ENCODE measurements at places on chromosomes 13 and 19.

GRCh38 chr19:44890366-44891015, 563 bp upstream of the TOMM40 start:
- DNase-seq: peak; percentile 100
- H3K4me3 ChIP-seq: peak overlapping the region; percentile 39
- H3K36me3 ChIP-seq: peaks cover 11% of the 10 kb centered on the region
- H3K4me1 ChIP-seq: peaks cover 9% of the 10 kb centered on the region
- H3K27me3 ChIP-seq: no peaks in the 10 kb centered on the region

DNA sequence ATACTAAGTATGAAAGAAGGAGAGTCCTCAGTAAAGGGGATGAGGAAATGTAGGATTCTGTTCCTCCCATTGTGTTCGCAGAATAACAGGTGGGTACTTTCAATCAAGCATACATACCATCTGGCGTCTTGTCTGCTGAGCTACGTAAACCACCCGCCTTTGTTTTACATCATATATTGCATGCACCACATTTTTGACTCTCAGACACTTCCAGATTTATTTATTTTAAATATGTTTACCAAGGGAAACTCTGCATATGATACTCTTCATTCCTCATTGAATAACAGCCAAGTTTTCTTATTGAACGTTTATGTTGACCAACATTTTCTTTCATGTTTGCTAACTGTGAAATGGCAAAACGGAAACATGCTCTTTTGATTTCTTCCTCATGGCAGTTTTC, 174.1 kb downstream of the FGF14 start:
- no peaks in the 10 kb centered on the region for H3K36me3 ChIP-seq
- no peak for DNase-seq
- no peak overlapping the region for H3K27ac ChIP-seq
- no peaks in the 10 kb centered on the region for H3K27me3 ChIP-seq
- H3K4me3 ChIP-seq: no peak overlapping the region
- H3K4me1 ChIP-seq: no peaks in the 10 kb centered on the region

- H3K27ac ChIP-seq: no peak overlapping the region
- no peaks in the 10 kb centered on the region for H3K27me3 ChIP-seq
- no peaks in the 10 kb centered on the region for H3K36me3 ChIP-seq
- H3K4me3 ChIP-seq: no peak overlapping the region
- DNase-seq: no peak
Measured at GRCh38 chr13:34419755-34420154, 522.3 kb upstream of the NBEA start.

DNA sequence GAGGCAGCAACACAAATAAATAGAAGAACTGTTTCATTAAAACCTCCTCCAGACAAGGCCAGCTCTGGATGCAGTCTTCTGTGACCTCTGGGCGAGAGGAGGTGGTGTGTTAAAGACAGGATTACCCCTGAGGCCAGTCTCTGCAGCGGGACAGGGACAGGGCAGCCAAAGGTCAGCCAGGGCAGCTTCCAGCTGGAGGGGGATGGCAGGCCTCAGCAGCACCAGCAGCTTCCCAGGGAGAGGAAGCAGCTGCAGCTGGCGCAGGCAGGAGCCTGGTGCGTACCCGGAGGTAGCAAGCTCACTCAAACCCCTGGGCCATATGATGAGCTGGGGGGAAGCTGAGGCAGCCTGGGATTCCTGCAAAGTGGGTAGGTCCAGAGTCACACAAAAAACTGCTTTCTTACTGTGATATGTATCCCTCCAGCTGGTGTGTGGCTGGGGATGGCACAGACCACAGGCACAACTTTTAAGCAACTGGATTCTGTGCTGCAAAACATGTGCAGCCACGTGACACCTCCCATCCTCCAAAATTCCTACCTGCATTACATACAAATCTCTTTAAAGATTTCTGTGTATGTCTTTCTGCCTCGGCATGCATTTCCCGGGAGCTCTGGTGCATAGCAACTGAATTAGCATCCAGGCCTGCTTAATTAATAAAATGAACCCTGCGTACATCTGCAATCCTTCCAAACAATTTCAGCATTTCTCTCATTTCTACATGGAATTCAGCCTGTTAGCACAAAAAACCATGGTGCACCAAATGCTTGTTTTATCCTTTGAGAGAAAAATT, 238.3 kb upstream of the MAB21L1 start:
- no peaks in the 10 kb centered on the region for H3K4me1 ChIP-seq
- DNase-seq: no peak
- no peaks in the 10 kb centered on the region for H3K27me3 ChIP-seq
- H3K4me3 ChIP-seq: no peak overlapping the region
- no peak overlapping the region for H3K27ac ChIP-seq

- H3K27me3 ChIP-seq: no peaks in the 10 kb centered on the region
- H3K27ac ChIP-seq: no peak overlapping the region
- no peaks in the 10 kb centered on the region for H3K36me3 ChIP-seq
- DNase-seq: no peak
- H3K4me3 ChIP-seq: no peak overlapping the region
Measured at GRCh38 chr13:62847520-62847919, 1431.9 kb upstream of the PCDH20 start.

GRCh38 chr19:55831846-55832245, at the start of gene NLRP11:
Gene NLRP11 (minus strand): TSS chr19:55831999. CDS start chr19:55818174, 13,825 bp downstream.
- no peaks in the 10 kb centered on the region for H3K36me3 ChIP-seq
- no peak within 1 kb of the TSS for H3K27ac ChIP-seq
- no peak within 1 kb of the TSS for H3K4me3 ChIP-seq
- no peaks in the 10 kb centered on the region for H3K4me1 ChIP-seq

DNA sequence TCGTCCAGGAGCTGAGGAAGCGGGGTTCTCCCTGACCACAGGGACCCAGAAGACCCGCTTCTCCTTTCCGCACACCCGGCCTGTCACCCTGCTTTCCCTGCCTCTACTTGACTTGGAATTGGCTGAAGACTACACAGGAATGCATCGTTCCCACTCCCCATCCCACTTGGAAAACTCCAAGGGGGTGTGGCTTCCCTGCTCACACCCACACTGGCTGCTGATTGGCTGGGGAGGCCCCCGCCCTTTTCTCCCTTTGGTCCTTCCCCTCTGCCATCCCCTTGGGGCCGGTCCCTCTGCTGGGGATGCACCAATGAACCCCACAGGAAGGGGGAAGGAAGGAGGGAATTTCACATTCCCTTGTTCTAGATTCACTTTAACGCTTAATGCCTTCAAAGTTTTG, 18.9 kb downstream of the VASP start:
- H3K27me3 ChIP-seq: no peaks in the 10 kb centered on the region
- H3K27ac ChIP-seq: no peak overlapping the region
- peaks cover 11% of the 10 kb centered on the region for H3K4me1 ChIP-seq
- peaks cover 5% of the 10 kb centered on the region for H3K36me3 ChIP-seq
- peak; percentile 92 for DNase-seq
- no peak overlapping the region for H3K4me3 ChIP-seq

DNA sequence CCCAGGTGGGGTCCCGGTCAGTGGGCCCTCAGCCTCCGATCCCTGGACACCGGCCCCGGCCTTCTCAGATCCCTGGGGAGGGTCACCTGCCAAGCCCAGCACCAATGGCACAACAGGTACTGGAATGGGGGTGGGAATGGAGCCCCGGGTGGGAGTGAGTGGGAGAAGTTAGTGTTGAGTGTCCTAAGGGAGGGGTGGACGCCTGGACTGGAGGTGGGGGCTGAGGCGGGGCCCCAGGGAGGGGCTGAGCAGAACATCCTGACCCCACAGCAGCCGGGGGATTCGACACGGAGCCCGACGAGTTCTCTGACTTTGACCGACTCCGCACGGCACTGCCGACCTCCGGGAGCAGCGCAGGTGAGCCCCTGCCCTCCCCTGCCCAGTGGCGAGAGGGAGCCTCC, 17.7 kb downstream of the EPN1 start:
- DNase-seq: peak; percentile 31
- H3K4me3 ChIP-seq: no peak overlapping the region
- H3K27me3 ChIP-seq: no peaks in the 10 kb centered on the region
- peaks cover 14% of the 10 kb centered on the region for H3K36me3 ChIP-seq
- peaks cover 16% of the 10 kb centered on the region for H3K4me1 ChIP-seq

GRCh38 chr13:94031609-94032008, 447.9 kb downstream of the DCT start:
- no peaks in the 10 kb centered on the region for H3K4me1 ChIP-seq
- no peak for DNase-seq
- no peak overlapping the region for H3K4me3 ChIP-seq
- no peaks in the 10 kb centered on the region for H3K27me3 ChIP-seq

Measured in Caco-2 (cell line).